ENCODE measurements at places on chromosomes 5 and 9.

- no peak for DNase-seq
Measured at GRCh38 chr9:32360983-32361673, 23.3 kb upstream of the ACO1 start.

- no peak for DNase-seq
Measured at GRCh38 chr5:125154301-125155110, 408.1 kb upstream of the ZNF608 start.

GRCh38 chr9:96062031-96062430 is 186.5 kb downstream of the ERCC6L2 start:
- no peak for DNase-seq

DNA sequence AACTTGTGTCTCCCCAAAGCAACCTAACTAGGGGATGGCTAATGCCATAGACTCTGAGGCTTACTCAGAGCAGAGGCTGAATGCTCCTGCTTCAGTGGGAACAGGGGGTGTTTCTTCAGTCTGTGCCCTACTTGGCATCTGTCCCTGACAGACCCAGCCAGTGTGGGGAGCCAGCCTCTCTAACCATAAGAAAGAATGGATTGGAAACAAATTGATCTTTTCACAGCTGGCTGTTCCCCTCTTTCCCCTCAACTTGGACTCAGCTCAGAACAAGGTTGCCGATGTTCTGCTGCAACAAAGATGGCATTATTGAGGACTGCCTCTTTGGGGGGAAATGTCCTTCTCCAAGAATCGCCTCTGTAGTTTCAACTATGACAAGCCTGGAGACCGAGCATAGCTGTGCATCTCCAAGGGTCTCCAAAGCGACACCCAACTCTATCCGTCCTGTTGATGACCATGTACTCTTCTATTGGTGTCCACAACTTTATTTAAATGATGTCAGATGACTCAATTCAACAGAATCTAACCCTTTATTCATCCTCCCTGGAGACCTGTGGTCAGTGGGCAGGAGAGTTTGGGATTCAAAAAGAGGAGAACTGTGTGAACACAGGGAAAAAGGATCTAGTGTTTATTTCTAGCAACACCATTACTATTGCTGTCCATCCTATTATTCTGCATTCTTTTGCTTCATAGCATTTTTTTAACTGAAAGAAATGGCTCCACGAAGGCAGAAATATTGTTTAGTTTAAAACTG is 24.7 kb upstream of the TNC start:
- DNase-seq: no peak

DNA sequence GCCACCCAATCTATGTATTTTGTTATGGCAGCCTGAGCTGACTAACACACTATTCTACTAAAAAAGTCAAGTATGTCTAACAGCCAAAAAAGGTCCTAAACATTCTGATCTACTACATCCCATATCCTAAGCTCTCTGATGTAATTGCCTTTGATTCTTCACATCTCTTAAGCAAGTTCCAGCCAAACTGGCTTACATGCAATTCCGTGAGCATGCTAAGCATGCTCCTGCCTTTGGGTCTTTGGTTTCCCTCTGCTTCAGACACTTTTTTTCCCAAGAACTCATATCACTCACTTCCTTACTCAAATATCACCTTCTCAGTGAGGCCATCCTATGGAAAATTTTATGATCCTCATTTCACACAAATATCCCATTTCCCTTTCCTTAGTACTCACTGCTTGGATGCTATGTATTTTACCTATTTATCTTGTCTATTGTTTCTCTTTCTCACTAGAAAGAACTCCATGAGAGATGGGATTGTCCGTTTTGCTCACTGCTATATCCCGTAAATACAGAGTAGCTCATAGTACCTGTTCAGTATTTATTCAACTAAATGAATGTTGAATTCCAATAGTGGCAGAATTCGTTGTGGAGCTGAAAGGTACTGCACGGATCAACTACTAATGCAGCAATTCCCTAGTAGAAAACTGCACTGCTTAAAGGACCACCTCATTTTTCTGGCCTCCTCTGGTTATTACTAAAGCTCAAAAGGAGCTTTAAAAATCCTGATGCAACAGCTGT is 2.3 kb upstream of the SLC12A2 start:
- no peak for DNase-seq

DNA sequence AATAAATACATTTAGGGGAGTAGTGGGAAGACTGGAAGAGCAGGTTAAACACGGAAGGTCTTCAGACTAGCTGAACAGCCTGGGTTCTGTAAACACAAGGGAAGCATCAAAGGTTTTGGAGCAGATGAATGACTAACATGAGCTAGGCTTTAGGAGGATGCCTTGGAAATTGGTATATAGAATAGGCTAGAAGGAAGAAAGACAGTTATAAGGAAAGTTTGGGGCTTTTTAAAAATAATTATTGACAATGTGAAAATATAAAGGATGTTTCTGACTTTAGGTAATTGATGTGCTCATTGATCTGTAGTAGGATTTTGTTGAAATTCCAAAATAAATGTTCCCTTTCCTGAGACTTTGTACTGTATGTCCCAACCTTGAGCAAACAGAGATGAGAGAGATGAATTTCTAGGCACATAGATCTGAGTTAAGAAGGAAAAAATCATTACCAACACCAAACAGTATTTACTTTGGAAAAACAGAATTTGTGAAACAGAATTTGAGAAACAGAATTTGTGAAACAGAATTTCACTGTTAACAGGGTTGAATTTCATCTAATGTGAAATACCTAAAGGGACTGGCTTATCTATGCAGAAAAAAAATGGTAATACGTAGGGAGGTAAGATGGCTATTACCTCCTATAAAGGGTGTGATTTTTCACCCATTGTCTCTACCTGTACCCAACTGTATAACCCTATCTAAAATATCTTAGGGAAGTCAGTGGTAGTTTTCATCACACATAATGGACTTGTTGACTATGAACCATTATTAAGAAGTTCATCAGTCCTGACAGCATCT is 28.8 kb downstream of the SKP2 start:
- DNase-seq: no peak

GRCh38 chr5:96577909-96578308 is 84.3 kb upstream of the CAST start:
- no peak for DNase-seq

DNA sequence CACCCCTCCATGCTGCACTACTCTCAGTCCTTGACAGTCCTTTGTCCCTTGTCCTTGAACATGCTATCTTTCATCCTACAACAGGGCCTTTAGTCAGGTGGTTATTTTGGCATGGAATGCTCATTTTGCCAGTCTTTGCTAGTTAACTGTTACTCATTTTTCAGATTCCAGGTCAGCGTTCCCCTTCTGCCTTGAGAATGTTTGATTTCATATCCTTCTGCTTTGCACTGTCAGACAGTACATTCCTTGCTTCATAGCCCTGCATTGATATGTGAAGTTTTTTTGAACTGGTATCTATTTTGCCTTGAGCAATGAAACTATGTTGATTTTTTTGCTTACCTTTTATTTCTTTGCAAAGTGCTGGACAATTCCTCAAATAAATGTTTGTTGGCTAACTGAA is 638.2 kb upstream of the SEMA6A start:
- no peak for DNase-seq

- DNase-seq: peak; percentile 73
Measured at GRCh38 chr9:71783120-71783523, 14.8 kb upstream of the CEMIP2 start.

- DNase-seq: no peak
Measured at GRCh38 chr5:125484272-125484741, 737.9 kb upstream of the ZNF608 start.

DNA sequence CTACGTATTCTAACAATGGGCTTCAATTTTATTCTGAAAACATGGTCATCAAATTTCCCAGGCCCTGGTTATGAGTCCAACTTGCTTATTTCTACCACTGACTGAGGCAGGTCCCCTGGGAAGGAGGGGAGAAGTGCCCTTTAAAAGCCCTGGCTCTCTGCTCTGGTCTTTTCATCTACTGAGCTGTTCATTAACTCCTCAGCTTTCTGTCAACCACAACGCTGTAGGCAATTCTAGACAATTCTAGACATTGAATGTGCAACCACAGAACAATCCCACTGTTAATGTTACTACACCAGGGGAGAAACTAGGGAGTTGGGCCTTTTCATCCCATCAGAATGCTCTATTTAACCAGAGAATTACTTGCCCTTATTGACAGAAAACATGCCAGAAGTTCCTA is 10.0 kb downstream of the MOCS2 start:
- DNase-seq: no peak

GRCh38 chr9:121811140-121811539 is 159.7 kb downstream of the DAB2IP start:
- no peak for DNase-seq

Measured in stimulated activated CD4-positive, alpha-beta T cell treated with anti-CD3 and anti-CD28 coated beads, Interleukin-12 subunit alpha, Interleukin-12 subunit beta, amount 100 ng/mL, for 24 hours (primary cell).